ENCODE measurements at places on chromosomes 3 and 15.

- DNase-seq = no peak
Measured at GRCh38 chr3:171791692-171792076, 18.6 kb downstream of the PLD1 start.

GRCh38 chr3:119817071-119817470 is 35.2 kb downstream of the NR1I2 start:
- no peak for DNase-seq

DNA sequence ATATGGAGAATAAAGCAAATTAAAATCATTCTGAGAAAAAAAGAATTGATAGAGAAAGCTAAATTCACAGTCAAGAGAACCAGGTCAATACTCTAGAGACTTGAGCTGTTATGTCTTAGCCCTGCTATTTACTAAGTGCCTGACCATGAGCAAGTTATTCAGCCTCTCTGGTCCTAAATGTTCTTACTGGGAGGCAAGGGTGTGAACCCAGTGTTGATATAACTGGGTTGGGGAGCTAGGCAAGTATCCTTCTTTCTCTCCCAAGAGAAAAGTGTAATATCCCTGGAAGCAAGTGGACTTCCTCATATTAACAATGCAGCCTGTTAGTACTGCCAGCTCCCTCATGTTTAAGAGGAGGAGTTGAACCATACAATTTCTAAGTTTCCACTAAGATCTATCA is 488.9 kb upstream of the RASGRP1 start:
- no peak for DNase-seq

DNA sequence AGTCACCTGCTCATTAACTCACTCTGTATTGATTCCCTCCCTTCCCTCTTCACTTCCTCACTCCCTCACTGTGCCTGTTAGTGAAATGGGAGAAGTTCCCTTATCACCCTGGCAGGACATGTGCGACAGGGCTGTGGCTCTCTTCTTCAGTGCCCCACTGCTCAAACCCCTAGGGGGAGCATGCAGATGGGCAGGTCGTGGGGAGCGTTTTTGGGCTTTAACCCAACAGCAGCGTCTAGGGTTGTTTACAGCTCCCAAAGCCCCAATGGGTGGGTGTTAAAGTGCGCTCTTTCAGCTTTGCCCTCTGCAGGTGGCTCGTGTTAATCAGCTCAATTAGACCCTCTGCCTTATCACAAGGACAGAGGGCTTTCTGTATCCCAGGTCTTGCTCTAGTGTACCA is 447.8 kb upstream of the PROK2 start:
- no peak for DNase-seq

DNA sequence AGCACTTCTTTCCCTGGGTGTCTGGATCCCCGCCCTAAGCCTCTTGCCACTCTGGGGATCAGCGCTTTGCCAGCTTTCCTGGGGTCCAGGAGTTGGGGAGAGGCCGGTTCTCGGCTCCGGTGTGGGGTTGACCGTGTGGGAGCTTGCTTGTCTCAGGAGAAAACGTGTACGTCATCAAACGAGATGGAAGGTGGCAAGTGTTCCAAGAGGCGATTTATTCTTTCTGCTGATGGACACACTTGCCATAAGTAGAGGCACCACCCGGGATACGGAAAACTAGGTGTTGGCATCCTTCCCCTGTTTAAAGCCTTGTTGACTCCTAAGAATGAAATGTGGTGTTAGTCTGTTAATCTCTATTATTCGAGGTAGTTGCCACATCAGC is 295 bp downstream of the ZWILCH start:
- DNase-seq = no peak

DNA sequence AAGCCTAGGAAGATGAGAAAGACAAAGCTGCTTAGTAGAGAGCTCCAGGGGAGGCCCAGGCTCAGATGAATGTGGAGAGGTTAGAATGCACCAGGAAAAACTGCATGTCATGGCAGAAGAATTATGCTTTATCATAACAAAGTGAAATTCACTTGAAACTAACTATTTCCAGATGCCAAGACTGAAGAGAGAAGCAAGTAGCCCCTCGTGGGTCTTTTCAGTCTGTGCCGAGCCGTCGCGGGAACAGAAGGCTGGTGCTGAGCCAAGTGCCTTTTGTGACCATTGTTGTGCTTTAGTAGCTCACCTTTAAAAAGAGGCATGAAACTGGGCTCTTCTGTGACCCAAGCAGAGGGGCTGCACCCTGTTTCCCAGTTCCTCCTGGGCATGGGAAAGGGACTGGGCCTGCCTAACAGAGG is 73.2 kb downstream of the CHDH start:
- DNase-seq = no peak

- DNase-seq = no peak
Measured at GRCh38 chr15:66849746-66850077, 147.7 kb downstream of the SMAD6 start.

DNA sequence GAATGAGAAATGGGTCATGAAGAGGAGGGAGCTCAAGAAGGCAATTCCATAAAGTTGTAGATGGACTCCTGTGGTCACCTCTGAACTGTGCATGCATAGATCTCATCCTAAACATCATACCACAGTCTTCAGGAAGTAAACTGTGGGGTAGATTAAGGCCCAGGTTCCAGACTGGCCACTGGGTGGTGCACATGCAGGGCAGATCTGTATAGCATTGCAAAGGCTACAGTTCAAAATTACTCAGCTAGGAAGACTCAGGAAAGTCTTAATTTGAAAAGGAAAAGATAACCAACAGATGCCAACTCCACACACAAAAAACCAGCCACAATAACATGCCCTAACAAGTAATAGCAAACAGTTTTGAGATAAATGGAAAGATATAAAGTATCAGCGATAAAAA is 20.3 kb downstream of the KY start:
- DNase-seq = no peak

DNA sequence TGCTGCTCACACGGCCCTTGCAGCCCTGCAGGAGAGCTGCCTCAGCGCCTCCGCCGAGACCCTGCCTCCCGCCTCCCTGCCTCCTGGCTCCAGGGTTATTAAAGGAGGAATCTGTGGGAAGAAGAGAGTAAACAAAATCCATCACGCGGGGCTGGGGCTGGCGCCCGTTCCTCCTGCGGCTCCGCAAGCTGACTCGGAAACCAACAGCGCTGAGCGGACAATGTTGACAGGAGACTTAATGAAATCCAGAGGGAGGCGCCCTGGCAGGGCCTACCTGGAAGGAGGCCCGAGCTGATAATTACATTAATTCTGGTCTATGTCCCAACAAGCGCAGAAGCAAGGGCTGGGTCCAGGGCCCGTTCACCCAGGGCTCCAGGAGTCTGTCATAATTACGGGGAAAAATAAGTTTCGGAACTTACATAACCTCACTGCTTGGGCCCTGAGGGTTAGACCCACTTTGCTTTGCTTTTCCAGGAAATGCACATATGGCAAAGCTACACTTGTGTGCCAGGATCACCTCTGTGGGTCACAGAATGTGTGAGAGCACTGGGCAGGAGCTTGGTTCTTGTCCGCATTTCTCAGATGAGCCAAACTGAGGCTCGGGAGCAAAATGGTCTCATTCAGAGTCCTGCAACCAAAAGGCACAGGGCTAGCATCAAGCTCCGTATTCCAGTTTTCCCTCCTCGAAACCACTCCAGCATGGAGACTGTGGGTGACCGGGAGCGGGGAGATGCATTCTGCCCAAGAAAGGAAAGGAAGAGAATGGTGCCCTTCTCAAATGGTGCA is 43.8 kb upstream of the SLC6A6 start:
- no peak for DNase-seq

DNA sequence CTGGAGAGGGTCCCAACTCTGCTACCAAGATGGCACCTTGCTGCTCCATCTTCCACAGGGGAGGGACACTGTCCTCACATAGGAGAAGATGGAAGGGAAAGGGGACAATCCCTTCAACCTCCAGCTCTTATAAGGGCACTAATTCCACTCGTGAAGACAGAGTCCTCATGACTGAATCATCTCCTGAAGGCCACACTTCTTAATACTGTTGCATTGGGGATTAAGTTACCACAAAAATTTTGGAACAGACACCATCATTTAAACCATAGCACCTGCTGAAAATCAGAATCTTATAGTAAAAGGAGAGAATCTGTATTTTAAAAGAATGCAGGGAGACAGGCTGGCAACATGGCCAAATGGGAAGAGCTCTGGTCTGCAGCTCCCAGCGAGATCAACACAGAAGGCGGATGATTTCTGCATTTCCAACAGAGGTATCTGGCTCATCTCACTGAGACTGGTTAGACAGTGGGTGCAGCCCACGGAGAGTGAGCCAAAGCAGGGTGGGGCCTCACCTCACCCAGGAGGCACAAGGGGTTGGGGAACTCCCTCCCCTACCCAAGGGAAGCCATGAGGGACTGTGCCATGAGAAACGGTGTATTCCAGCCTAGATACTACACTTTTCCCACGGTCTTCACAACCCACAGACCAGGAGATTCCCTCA is 69.4 kb upstream of the LIPC start:
- no peak for DNase-seq

- no peak for DNase-seq
Measured at GRCh38 chr3:53845103-53845880, 927 bp downstream of the CHDH start.

GRCh38 chr3:120683213-120683612 is 1.2 kb upstream of the HGD start:
- DNase-seq = no peak

Measured in stimulated activated CD4-positive, alpha-beta T cell treated with anti-CD3 and anti-CD28 coated beads, Interleukin-1b, Interleukin-23, amount 100 ng/mL, for 24 hours (primary cell).